Brain microvascular endothelial cell (primary cell): ENCODE measurements at places on chromosomes 2 and 18.

- no peak for DNase-seq
Measured at GRCh38 chr2:29950481-29950880, 29.1 kb upstream of the ALK start.

DNA sequence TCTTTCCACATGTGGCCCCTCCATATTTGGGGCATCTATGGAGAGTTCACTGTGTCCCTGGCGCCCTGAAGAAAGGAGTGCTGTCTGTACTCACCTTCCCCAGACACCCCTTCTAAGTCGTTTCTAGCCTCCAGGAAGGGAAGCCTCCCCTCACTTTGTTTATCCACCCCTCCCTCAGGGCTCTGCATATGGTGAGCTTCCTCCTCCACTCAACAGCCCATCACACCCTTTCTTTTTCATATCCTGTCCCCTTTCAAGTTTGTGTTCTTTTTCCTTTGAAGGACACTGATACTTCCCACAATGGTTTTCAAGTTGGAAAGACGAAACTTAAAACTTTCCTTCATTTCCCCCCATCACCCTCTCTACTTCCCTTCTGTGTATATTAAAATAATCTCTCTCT is 291.4 kb upstream of the POU3F3 start:
- DNase-seq, result no peak

DNA sequence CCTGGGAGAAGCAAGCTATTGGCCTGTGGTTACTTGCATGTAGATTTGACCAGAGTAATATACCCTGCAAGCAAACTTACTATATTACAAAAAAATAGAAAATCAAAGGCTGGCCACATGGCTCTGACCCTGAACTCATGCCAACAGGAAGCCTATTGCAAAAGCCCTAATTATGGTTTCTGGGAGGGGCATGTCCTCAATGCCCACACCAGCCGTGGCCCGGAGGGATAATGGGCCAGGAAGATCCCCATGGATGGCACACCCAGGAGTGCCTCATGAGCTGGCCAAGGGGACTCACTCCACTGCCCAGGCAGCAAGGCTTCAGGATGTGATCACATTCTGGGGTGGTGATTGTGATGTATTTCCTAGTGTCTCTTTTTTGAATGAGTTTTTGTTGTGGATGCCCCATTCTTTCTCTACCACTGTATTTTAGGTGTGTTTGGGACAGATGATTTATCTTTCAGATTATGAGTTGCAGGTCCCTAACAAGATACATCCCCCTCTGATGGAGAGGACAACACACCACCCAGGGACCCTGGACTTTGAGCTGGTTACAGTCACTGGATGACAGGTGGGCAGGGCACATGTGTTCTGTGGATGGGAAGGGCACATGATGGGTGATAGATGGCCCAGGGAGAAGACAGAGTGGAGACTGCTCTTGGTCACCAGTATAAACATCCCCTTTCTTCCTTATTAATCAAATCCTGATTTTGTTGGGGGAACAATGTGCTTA is 18.7 kb upstream of the TFCP2L1 start:
- DNase-seq, result no peak

- DNase-seq, result no peak
Measured at GRCh38 chr2:173412628-173413027, 58.0 kb downstream of the CDCA7 start.

GRCh38 chr2:101120124-101120996 is 30.8 kb downstream of the TBC1D8 start:
- peak; percentile 54 for DNase-seq

GRCh38 chr2:33531549-33532059 is 55.2 kb downstream of the RASGRP3 start:
- peak; percentile 21 for DNase-seq

GRCh38 chr2:19251554-19251953 is 106.9 kb downstream of the OSR1 start:
- DNase-seq, result no peak

DNA sequence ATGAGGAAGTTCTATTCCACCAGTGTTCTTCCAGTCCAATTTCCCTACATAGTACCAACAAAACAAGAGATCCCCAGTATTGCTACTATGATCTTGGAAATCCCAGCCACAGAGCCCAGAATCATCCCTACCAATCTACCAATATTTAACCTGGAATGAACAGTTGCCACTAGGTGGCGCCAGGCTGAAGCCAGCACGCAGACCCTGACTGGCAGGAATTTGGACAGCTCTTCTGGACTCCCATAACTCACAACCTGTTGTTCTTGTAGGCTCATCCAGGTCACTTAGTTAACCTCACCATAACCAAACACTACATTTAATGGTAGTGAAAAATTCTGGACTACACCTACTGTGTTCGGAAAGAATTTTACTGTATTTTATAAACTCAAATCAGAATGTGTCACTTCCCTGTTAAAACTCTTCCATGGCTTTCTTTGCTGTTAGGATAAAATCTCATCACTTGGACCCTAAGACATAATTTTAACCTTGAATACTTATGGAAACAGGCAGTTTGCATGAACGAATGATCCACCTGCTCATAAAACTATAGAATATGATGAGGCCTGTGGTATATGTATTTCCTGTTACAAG is 59.8 kb upstream of the SLC38A11 start:
- DNase-seq, result peak; percentile 69

GRCh38 chr2:177599139-177599688 is 206.6 kb downstream of the AGPS start:
- no peak for DNase-seq

DNA sequence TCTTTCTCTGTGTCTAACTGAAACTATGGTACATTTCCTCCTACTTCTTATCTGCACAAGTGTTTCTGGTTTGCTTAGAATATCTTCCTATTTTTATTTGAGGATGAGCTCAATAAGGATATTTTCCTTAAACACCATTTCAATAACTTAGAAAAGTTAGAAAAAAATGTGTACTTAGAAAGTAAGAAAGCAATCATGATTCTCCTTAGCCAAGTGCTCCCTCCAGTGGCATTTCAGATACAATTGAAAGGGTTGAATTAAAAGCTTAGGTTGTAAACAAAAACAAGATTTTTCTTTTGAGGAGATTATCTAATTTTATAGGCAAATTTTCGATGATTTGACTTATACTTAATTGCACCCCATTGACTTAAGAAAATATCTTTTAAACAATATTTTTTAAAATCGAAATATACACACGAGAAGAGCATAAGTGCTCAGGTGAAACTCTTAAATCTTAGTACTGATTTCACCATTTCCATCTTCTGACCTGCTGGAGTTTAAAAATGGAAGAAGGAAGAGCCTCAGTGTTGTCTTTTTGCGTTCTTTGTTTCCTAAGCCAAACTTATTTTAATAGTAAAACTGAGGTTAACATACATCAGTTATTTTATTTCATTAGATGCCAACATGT is 26.9 kb downstream of the C18orf63 start:
- DNase-seq, result peak; percentile 44

DNA sequence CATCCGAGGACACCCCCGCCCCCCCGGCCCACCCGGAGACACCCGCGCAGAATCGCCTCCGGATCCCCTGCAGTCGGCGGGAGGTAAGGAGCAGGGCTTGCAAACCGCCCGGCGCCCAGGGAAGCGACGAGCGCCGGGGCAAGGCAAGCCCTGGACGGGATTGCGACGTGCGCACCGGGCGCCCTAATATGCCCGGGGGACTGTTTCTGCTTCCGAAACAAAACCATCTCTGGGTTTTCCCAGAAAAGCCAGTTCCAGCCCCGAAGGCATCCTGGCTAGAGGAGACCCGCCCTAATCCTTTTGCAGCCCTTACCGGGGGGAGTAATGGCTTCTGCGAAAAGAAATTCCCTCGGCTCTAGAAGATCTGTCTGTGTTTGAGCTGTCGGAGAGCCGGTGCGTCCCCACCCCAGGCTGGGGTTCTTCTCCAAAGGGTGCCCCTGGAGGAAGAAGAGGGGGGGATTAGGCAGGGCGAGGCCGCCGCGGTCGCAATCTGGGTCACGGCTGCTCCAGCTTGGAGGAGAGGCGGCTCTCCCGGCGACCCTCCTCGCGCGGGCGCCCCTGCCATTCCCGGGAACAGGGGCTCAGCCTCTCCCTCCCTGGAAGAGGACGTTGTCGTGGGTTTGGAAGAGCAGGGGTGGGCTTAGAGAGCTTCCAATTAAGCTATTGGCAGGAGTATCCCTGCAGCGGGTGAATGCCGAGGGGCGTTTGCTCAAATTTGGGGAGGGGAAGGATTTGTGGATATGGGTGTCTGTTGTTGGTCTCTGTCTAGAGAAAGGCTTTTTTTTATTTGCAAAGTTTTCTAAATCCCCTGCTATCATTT is 521 bp downstream of the MYCN start:
- DNase-seq, result no peak

GRCh38 chr18:79397247-79397829 is 1.6 kb downstream of the NFATC1 start:
- DNase-seq, result no peak

DNA sequence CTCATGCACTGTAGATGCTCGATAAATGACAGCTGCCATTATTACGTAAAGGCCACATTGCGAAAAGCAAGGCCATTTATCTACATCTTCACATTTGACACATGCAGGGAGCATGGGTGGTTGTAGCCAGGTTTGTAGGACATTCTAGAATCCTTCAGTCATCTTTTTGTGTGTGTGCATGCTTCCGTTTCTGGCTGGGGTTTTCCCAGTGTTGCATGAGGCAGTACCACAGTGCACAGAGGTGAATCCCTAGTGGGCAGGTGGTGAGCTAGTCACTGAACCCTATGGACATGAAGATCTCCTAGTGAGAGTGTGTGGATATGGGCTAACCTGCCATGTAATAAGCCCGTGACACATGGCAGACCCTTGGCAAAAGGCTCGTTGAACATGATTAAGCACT is 151.8 kb upstream of the SLC14A2 start:
- DNase-seq, result no peak

- DNase-seq, result no peak
Measured at GRCh38 chr2:98736464-98736889, 5.5 kb upstream of the MGAT4A start.

- DNase-seq, result no peak
Measured at GRCh38 chr18:10759241-10759640, 233.4 kb downstream of the NAPG start.
